ENCODE measurements at places on chromosomes 3 and 15.

DNA sequence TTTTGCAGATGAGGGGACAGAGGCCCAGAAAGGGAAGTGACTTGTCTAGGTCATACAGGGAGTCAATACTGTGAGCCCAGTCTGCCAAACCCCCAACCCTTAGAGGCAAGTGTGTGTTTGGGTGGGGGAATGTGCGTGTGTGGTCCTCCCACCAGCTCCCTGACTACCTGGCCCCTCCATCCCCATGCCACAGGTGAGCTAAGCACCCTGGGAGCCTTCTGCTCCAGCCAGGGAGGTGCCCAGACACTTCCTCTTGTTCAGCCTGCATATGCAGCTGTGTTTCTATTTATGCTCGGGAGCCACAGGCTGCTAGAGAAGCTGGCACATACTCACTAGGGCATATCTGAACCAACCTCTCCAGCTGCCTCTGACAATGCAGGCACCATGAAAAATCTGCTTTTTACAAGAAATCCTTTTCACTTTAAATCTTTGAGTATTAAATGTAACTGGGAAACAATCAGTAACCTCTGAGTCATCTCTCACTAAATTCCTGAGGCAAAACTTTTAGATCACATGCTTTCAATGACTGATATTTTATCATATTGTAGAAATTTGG, 20.7 kb downstream of the TBC1D2B start:
- no peak for DNase-seq

DNA sequence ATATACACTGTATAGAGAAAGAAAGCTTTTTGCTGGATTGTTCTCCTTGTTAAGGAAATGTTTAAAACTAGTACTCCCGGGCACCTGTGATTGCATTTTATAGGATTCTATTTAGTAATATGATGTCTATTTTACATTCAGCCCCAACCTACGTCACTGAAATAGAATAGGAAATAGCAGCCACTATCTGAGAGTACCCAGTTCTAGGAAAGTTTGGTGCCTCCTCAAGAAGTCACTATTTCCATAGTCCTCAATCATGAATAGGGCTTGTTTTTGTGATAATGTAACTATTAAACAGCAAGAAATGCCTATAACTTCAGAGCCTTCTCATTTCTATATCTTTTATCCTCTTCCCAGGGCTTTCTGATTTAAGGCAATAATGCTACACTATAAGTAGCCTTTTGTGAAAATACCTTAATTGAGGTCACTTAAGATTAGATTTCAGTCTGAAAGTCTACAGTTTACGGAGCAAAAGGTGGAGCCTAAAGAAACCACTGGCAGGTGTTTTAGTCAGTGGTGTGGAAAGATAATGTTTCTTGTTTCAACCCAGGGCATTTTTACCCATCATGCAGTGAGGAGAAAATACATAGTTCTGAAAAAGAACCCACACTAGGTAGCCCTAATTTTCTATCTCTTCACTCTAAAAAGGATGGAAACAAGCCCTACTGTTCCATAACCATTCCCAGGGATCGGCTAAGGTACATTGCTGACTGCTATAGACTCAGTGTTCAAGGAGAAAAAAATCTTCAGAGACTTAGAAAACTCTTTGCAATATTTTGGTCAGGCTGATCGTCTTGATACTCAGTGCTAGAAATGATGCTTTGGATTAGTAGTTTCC, 38.7 kb downstream of the TIGIT start:
- DNase-seq, result no peak

- DNase-seq, result no peak
These were observed 350.1 kb upstream of the MCTP2 start for GRCh38 chr15:93881310-93881709.

DNA sequence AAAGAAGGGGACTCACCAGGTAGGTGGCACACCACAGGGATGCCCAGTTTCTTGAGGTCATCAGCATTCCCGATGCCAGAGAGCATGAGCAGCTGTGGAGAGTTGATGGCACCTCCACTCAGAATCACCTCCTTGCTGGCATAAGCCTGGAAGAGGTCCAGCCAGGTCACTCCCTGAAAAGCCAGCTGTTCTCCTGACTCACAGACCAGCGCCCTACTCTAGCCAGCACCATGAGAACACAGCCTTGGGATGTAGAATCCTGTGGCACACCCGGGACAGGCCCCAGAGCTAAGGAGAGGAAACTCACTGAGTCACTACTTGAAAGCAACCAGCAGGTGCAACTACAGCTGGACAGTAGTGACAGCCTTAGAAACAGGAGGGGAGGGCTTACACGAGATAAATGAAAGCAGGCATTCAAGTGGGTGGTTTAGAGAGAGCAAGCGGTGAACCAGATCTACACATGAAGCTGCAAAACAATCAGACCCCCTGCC, 24.5 kb downstream of the CHDH start:
- no peak for DNase-seq

- no peak for DNase-seq
These were observed 970.6 kb downstream of the DIPK2A start for GRCh38 chr3:144942093-144942837.

- no peak for DNase-seq
These were observed 1003.3 kb upstream of the NR2F2 start for GRCh38 chr15:95327183-95327525.

- DNase-seq, result no peak
These were observed 7.3 kb upstream of the SERPINI2 start for GRCh38 chr3:167481164-167481563.

DNA sequence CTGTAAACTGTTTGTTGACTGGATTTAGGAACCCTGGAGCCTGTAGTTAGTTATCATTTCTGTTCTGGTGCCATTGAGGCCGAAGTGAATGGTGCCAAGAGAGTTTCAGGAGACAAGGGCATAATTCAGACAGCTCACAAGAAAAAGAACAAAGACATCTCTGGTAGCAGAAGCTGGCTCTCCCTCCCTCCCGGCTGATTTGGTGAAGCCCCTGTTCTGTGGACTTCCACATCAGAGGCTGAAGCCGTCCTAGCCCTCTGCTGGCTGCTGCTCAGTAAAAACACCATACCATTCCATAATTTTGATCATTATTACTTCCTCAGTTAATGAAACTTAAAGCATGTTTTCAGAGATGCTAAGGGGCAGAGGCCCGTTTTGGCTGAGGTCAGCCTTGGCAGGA, 381.2 kb upstream of the WNT5A start:
- DNase-seq, result no peak

GRCh38 chr3:69690-70089, 126.9 kb upstream of the CHL1 start:
- DNase-seq, result no peak

DNA sequence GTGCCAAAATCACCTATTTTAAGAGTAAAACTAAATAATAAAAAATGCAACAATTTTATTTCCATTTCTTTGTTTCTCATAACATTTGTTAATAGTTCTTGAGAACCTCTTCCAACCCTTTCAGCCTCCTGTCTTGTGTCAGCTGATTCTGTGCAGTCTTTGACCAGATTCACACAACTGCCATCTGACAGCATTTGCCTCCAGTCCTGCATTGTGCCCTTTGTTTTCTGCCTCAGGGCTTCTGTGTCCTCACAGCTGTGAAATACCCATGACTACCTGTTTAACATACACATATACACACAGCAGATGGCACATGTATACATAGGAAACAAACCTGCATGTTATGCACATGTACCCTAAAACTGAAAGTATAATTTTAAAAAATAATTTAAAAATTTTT, 13.2 kb upstream of the CNTN6 start:
- no peak for DNase-seq

DNA sequence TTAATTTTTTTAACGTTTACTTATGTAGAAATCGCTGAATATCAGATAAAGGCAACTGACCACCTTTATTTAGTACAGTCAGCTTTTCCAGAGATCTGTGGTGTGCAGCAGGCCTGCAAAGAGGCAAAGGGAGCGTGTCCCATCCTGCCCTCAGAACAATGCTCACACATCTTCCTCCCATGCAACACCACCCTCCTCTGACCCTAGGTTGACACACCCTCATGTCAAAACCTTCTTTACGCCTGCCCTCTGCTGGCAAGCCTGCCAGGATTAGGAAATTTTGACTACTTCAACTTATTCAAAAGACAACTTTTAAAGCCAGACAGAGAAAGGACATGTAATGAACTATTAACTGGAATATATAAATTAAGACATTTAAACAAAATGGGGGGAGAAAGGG, 513.7 kb downstream of the FOXP1 start:
- DNase-seq, result peak; percentile 71
